Stimulated activated CD8-positive, alpha-beta memory T cell treated with anti-CD3 and anti-CD28 coated beads, Interleukin-4, amount 100 ng/mL, for 4 hours (primary cell): ENCODE measurements at places on chromosomes 7 and 10.

DNA sequence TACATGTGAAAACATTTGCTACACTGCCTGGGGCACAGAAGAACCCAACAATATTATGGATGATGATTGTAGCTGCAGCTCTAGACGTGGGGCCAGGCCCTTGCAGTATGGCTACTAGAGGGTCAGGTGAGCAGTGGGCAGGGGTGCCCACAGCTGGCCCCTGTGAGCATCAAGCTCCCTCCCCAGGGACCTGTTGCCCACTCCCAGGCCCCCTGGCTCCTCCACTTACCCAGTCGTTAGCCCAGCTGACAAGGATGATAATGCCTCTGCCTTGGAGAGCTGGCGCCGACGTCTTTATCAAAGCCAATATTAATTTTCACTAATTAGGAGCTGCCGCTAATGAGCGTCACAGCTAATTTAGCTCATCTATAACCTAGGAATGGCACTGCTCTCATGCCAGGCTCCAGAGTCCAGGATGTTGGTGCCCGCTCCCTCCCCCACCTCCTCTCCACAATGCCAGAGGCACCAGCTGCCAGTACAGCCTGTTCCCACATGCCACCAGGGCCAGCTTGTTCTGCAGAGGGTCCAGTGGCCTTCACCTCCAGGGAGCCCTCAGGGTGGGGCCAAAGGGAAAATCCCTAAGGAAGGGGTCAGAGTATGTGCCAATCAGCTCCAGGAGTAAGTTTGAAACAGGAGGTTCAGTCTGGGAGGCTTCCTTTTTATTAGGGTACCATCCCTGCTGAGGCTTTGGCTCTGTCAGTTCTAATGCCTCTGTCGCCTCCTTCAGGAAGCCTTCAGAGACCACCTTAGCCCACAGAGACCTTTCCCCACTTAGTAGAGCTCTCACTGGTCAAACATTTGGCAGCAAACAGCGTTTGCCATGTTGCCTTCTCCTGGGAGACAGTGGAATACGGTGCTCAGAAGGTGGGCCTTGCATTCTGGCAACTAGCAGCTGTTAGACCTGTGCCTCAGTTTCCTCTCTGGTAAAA lies 77.2 kb downstream of the CDH23 start:
- no peak for DNase-seq

DNA sequence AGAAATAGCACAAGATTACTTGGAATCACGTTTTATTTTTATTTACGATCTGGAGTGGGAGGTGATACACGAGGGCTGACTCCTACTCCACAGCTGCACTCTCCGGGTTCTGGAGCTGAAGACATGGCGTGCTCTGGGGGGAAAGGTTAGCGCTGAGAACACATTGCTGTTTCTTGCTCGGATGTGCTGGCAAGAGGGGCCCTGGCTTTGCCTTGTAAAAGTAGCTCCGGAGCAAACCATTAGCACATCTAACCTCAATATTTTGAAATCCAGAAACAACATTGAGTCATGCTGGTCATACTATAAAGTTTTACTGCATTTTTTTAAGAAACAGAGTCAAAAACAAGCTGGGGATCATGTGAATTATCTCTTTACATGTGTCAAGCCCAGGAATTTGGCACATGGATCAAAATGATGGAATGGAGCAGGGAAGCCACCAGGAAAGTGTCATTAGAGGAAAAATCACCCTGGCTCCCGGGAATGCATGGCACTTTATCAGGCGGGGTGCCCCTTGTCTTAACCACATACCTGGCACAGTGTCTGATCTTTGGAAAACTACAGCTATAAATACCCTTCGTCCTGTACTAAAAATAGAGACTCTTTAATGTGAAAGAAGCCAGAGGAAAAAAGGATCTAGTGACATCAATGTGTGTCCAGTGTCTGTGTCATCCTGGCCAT lies 31.6 kb upstream of the LYZL1 start:
- no peak for DNase-seq

GRCh38 chr10:17644485-17644943 lies 563 bp downstream of the STAM start:
- DNase-seq = no peak

DNA sequence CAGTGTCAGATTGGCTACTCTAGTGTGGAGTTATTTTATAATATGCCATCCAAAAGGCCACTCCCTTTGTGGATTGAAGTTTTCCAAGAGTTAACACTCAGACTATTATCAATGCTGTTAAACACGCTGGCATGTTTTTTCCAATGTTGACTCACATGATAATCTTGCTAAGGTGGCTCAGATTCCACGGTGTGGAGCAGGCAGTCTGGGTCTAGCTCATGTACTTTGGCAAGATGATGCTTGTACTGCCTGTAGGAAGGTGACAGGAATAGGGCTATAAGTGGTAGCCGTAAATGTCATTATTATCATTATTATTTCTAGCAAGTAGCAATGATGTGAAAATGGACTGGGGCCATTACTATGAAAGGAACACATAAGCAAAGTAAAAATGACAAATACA lies 79.4 kb upstream of the TBX20 start:
- DNase-seq = no peak

- no peak for DNase-seq
Measured at GRCh38 chr10:33521062-33521461, 186.6 kb upstream of the NRP1 start.

DNA sequence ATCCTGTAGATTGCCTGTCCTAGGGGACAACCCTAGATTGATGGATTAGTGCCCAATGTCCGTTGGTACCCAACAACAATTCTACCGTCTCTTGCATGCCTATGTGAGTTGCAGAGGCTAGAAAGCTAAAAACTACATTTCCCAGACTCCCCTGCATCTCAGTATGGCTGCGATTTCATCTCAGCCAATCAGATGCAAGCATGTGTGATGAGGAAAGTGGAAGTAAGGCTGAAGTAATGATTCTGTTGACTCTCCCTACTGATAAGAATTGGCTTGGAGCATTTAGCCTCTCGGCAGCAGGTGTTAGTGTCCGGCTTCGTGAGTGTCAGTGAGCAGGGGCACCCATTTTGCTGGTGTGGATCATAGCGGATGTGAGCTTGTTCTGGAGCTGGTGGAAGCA lies 171.9 kb downstream of the FGFR2 start:
- DNase-seq = no peak

GRCh38 chr10:4736608-4737007 lies 89.4 kb upstream of the AKR1E2 start:
- DNase-seq = no peak

DNA sequence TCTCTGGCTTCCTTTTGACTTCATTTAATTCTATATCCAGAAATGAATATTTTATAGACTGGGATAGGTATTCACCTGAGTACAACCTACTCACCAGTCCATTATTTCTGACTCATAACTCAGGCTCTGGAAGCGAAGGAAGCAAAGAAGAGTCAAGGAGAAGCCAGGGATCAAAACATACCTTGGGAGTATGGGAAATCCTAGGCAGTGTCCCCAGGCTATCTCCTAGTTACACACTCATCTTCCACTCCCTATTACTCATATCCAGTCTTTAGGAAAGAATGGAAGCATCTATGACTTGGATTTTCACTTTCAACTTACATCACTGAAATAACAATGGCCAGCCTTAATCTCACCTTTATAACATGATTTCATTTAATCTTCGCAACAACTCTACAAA lies 40.9 kb upstream of the ELAPOR2 start:
- no peak for DNase-seq

DNA sequence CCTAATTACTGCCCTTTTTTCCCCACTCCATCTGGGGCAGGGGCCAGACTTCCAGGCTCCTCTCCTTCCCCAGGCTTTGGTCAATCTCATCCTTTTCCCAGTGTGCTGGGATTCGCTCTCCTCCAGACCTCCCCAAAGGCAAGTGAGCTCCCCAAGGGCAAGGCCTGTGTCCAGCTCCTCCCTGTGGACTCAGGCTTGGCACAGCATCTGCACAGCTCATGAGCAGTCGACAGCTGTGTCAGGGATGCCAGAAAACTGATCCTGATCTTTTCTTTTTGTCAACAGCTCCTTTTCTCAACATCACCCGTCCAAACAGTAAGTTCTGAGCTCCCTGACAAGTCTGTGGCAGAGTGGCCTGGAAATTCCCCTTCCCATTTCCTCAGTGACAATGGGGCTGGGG lies 67.1 kb downstream of the C10orf120 start:
- no peak for DNase-seq

GRCh38 chr10:58826694-58827093 lies 314.0 kb downstream of the BICC1 start:
- DNase-seq = no peak

DNA sequence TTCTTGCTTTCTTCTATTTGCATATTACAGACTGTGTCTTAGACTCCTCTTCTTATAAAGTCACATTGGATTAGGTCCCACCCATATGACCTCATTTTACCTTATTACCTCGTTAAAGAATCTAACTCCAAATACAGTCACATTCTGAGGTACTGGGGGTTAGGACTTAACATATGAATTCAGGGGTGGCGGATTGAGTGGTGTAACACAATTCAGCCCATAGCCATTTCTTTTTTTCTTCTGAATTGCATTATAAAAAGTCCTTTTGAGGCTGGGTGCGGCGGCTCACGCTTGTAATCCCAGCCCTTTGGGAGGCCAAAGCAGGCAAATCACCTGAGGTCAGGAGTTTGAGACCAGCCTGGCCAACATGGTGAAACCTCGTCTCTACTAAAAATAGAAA lies 6.8 kb upstream of the HERC4 start:
- no peak for DNase-seq

DNA sequence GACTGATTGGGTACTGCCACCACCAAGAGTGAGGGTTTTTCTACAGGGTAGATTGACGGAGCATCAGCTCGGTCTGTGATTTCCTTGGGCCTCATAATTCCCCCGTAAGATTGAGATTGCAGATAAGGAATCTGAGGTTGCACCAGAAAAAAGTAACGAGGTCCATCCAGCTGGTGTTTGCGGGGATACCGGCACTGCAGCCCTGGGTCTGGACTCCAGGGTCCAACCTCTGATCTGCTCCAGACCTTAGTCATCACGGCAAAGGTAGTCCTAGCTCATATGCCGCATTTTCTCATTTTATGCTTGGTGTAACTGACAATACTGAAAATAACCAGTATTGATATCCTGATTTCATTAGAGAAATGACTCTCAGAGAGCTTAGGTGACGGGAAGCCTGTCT lies 3.9 kb downstream of the CARD11 start:
- no peak for DNase-seq

GRCh38 chr10:71661779-71662336 lies 57.7 kb downstream of the C10orf105 start:
- DNase-seq = no peak

DNA sequence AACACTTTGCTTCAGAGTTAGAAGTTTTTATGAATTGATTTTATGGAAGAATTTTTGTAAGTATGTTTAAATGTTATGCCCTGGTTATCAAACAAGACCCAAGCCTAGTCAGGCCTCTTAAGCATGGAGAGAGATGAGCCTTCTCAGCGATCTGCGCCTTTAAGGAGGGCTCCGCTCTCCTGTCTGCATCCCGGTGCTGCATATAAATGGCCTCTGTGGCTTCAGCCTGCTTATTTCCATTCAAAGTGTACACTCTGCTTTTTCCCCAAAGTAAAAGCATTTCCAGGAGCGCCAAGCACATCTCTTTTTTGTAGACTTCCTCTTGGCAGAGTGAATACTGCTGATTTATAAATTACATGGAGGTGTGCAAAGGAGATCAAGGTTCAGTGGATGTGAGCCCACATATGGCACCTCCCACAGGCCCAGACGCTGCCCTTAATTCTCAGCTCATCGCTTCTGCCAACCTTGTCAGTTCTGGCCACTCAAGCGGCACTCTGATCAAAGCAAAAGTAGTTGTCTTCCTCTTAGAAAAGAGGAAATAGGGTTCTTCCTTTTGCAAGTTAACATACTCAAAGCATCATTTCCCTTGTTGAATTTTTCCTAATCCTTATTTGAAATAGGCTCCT lies 70.0 kb upstream of the SFMBT2 start:
- DNase-seq = no peak

- no peak for DNase-seq
Measured at GRCh38 chr7:2125931-2126330, 106.8 kb downstream of the MAD1L1 start.

- no peak for DNase-seq
Measured at GRCh38 chr10:48821111-48821510, 118.5 kb downstream of the LRRC18 start.

DNA sequence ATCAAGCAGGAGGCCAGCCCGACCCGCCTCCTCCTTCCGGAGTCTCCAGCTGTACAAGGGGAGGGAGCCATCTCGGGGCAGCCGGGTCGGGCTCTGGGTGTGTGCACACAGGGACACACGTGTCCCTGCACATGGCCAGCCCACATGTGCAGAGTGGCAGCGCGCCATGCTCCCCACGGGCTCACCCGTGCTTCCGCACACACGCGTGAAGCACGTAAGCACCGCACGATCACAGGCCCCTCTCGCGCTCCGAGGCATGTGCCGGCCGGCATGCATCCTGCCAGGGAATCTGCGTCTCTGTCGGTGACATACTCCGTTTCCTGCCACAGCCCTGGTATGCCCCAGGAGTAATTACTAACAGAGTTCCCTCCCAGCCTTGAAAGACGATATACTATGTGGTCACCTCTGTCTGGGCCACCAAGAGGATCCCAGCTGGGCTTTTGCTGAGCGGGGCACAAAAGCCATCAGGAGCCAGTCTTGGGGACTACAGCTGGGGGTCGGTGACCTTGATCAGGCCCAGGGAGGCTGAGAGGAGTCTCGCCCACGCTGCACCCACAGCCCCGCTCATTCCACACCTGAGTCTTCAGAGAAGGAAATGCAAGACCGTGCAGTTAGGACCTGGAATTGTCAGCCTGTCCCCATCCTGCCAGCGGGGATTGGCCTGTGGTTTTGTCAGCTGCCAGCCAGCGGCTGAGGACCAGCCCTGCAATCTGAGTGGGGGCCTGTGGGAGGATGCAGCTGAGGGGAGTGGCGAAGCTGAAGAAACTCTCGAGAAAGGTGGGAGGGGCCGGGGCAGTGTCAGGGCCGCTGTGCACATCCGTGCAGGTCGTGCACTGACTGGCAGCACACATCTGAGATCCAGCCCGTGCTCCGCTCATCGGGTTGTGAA lies 11.0 kb upstream of the LFNG start:
- peak; percentile 62 for DNase-seq
